ENCODE measurements at places on chromosomes 1 and 21. TPM values are rescaled to one million over a fixed set of nuclear protein-coding genes. Genes with fewer than 3 reads are reported as not detected.
A peak's percentile ranks its signal among the peaks of the same experiment; 100 is the strongest.

FCMR gene
- not detected for total RNA-seq

VAV3 gene
- total RNA-seq = not detected

- H3K4me3 ChIP-seq = no peak overlapping the region
- H3K36me3 ChIP-seq = peaks cover 2% of the 10 kb centered on the region
- peak overlapping the region; percentile 99 for H3K27ac ChIP-seq
- H3K27me3 ChIP-seq = no peaks in the 10 kb centered on the region
Observed at GRCh38 chr1:65418522-65419185, 1.8 kb upstream of the LEPR start.

- no peak for DNase-seq
- H3K36me3 ChIP-seq = no peaks in the 10 kb centered on the region
- H3K27me3 ChIP-seq = peaks cover 2% of the 10 kb centered on the region
- H3K27ac ChIP-seq = no peak overlapping the region
- no peak overlapping the region for H3K4me3 ChIP-seq
Observed at GRCh38 chr21:32545948-32546441, 39.3 kb downstream of the TCP10L start.

IQGAP3 gene
- total RNA-seq = 6.8 TPM

- peak overlapping the region; percentile 52 for H3K27ac ChIP-seq
- H3K4me1 ChIP-seq = peaks cover 18% of the 10 kb centered on the region
- H3K27me3 ChIP-seq = no peaks in the 10 kb centered on the region
- DNase-seq = no peak
Observed at GRCh38 chr1:178684542-178685000, 40.5 kb upstream of the RALGPS2 start.

GRCh38 chr1:213586587-213586972, 401.2 kb upstream of the PROX1 start:
- no peak overlapping the region for H3K27ac ChIP-seq
- H3K4me1 ChIP-seq = no peaks in the 10 kb centered on the region
- no peaks in the 10 kb centered on the region for H3K36me3 ChIP-seq
- H3K4me3 ChIP-seq = no peak overlapping the region
- DNase-seq = no peak

DNA sequence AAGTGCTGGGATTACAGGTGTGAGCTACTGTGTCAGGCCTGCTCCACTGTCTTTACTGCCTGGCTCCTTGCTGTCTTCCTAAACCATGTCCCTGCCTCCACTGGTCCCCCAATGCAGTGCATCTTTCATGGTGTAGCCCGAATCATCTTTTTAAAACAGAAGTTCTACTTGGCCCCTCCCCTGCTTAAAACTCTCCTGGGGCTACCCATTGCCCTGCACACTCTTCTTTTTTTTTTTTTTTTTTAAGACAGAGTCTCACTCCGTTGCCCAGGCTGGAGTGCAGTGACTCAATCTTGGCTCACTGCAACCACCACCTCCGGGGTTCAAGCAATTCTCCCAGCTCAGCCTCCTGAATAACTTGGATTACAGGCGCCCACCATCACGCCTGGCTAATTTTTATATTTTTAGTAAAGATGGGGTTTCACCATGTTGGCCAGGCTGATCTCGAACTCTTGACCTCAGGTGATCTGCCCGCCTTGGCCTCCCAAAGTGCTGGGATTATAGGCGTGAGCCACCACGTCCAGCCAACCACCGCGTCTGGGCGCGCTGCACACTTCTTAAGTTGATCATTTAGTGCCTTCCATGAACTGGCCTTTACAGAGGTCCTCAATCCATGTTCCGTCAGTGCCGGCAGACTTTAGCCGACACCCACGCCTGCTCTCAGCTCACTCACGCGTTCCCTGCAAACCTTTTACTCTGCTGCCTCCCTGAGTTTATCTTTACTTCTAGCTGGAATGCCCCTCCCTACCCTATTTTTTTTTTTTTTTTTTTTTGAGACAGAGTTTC, 2.4 kb downstream of the FCN3 start:
- H3K27ac ChIP-seq = no peak overlapping the region
- no peaks in the 10 kb centered on the region for H3K36me3 ChIP-seq
- no peaks in the 10 kb centered on the region for H3K27me3 ChIP-seq
- peaks cover 8% of the 10 kb centered on the region for H3K4me1 ChIP-seq

DNA sequence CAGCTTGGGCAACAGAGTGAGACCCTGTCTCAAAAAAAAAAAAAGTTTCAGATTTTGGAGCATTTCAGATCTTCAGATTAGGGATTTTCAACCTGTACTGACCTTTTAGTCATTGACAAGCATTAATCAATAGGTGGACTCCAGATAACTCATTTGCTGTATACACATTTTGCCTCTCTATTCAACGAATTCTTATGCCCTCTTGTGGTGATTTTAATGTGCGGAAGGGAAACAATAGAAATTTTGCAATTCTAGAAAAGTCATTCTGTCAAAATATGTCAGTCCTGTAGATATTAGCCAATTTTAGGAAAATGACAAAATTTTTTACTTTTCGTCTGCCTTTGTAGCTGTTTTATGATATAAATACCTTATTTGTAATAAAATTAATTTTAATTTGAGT, 11.6 kb upstream of the OR2G2 start:
- no peaks in the 10 kb centered on the region for H3K4me1 ChIP-seq
- no peaks in the 10 kb centered on the region for H3K36me3 ChIP-seq
- H3K4me3 ChIP-seq = no peak overlapping the region
- H3K27ac ChIP-seq = no peak overlapping the region
- H3K27me3 ChIP-seq = peaks cover 1% of the 10 kb centered on the region

- DNase-seq = no peak
- peak overlapping the region; percentile 86 for H3K27ac ChIP-seq
- peak overlapping the region; percentile 60 for H3K4me3 ChIP-seq
- H3K36me3 ChIP-seq = peaks cover 6% of the 10 kb centered on the region
- peaks cover 3% of the 10 kb centered on the region for H3K27me3 ChIP-seq
- H3K4me1 ChIP-seq = peaks cover 45% of the 10 kb centered on the region
Observed at GRCh38 chr1:212638492-212639151, 30.1 kb downstream of the ATF3 start.

- H3K27ac ChIP-seq = peak overlapping the region; percentile 96
- peaks cover 34% of the 10 kb centered on the region for H3K4me1 ChIP-seq
- no peaks in the 10 kb centered on the region for H3K27me3 ChIP-seq
- DNase-seq = no peak
- no peaks in the 10 kb centered on the region for H3K36me3 ChIP-seq
- H3K4me3 ChIP-seq = peak overlapping the region; percentile 91
Observed at GRCh38 chr1:165828669-165829329, 1.4 kb downstream of the UCK2 start.

- H3K27ac ChIP-seq = peak within 1 kb of the TSS; percentile 62
- H3K4me3 ChIP-seq = peak within 1 kb of the TSS; percentile 64
- H3K27me3 ChIP-seq = peaks cover 27% of the 10 kb centered on the region
- H3K36me3 ChIP-seq = peaks cover 6% of the 10 kb centered on the region
- H3K4me1 ChIP-seq = peaks cover 25% of the 10 kb centered on the region
Observed at GRCh38 chr1:156676820-156677615, at the start of gene NES. NES (minus strand) TSS chr1:156677407; CDS start chr1:156677264, 143 bp downstream.

VANGL2 gene
- 8.0 TPM for total RNA-seq

DNA sequence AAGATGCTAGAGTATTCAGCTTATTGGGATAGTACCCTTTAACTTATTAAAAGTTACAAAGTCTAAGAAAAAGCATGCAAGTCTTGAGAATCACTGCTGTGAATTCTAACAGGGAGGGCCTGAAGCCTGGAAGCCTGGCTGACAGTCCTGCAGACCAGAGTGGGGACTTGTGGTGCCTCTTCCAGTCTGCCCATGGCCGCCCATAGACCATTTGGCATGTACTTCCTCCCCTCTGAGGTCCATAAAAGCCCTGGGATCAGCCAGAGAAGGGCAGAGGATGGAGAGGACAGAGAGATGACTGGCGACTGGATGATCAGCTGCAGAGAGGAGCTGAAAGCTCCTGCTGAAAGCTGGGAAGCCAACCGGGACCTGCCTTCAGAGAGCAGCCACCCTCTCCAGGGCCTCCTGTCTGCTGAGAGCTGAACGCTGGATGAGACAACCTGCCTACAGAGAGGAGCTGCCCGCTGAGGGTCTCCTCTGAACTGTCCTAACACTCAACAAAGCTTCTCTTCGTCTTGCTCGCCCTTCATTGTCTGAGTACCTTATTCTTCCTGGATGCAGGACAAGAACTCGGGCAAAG, 12.5 kb upstream of the SLC1A7 start:
- peaks cover 6% of the 10 kb centered on the region for H3K4me1 ChIP-seq
- H3K27me3 ChIP-seq = no peaks in the 10 kb centered on the region
- H3K4me3 ChIP-seq = no peak overlapping the region
- no peak for DNase-seq
- H3K36me3 ChIP-seq = no peaks in the 10 kb centered on the region

GRCh38 chr21:17782051-17782450, 37.1 kb downstream of the C21orf91 start:
- H3K4me1 ChIP-seq = no peaks in the 10 kb centered on the region
- H3K27ac ChIP-seq = no peak overlapping the region
- no peak overlapping the region for H3K4me3 ChIP-seq
- H3K36me3 ChIP-seq = peaks cover 21% of the 10 kb centered on the region

B3GALT5 gene
- total RNA-seq = 0.03 TPM

- no peaks in the 10 kb centered on the region for H3K36me3 ChIP-seq
- H3K27ac ChIP-seq = no peak overlapping the region
- H3K27me3 ChIP-seq = no peaks in the 10 kb centered on the region
- peaks cover 4% of the 10 kb centered on the region for H3K4me1 ChIP-seq
- H3K4me3 ChIP-seq = no peak overlapping the region
Observed at GRCh38 chr1:45400049-45400448, 59.8 kb upstream of the MUTYH start.

INKA2 gene
- 5.4 TPM for total RNA-seq

GRCh38 chr1:42952303-42953001, 6.2 kb downstream of the SLC2A1 start:
- peaks cover 10% of the 10 kb centered on the region for H3K36me3 ChIP-seq
- H3K27ac ChIP-seq = peak overlapping the region; percentile 73
- H3K27me3 ChIP-seq = no peaks in the 10 kb centered on the region
- no peak for DNase-seq
- peak overlapping the region; percentile 16 for H3K4me3 ChIP-seq
- peaks cover 91% of the 10 kb centered on the region for H3K4me1 ChIP-seq

DNA sequence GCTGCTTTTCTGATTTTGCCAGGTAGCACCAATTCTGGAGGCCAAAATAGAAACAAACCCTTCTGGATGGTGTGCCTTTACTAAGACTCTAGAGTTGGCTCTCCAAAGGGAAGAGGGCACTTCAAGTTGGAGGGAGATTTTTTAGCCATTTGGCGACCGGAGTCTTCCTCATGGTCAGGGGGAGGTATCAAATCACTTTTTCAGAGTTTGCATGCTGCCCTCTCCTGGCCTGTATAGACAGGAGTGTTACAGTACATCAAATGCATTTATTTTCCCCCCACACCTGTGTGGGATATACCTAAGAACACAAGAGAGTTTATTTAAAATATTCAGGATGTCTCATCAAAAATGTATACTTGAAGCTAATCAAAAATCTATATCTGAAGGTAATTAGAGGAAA, 3.2 kb downstream of the GREM2 start:
- no peak for DNase-seq
- H3K36me3 ChIP-seq = no peaks in the 10 kb centered on the region
- H3K4me3 ChIP-seq = no peak overlapping the region

- H3K27me3 ChIP-seq = peaks cover 12% of the 10 kb centered on the region
- H3K36me3 ChIP-seq = no peaks in the 10 kb centered on the region
- H3K4me1 ChIP-seq = peaks cover 11% of the 10 kb centered on the region
- H3K4me3 ChIP-seq = no peak overlapping the region
- no peak for DNase-seq
- H3K27ac ChIP-seq = no peak overlapping the region
Observed at GRCh38 chr21:36532769-36533467, 53.0 kb upstream of the CLDN14 start.

WARS2 gene
- 12.4 TPM for total RNA-seq

YY1AP1 gene
- total RNA-seq = 40.8 TPM

- peak; percentile 32 for DNase-seq
- no peaks in the 10 kb centered on the region for H3K36me3 ChIP-seq
- H3K4me1 ChIP-seq = peaks cover 23% of the 10 kb centered on the region
- no peak overlapping the region for H3K4me3 ChIP-seq
- peaks cover 2% of the 10 kb centered on the region for H3K27me3 ChIP-seq
Observed at GRCh38 chr1:235622936-235623779, 26.4 kb downstream of the GNG4 start.

DNA sequence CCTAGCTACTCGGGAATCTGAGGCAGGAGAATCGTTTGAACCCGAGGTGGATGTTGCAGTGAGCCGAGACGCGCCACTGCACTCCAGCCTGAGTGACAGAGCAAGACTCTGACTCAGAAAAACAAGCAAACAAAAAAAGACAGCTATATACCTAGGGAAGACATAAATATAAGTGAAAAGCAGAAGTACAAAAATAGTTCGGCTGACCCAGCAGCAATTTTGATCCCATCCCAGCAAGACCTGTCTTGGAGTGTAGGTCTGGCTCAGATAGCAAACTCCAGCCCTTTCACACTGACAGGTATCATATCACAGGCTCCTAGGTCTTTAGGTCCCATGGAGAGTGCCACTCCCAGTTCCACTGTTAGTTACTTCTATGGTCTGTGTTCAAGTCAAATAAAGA, 14.6 kb downstream of the MTX1 start:
- no peak for DNase-seq
- H3K36me3 ChIP-seq = no peaks in the 10 kb centered on the region
- peaks cover 41% of the 10 kb centered on the region for H3K4me1 ChIP-seq
- H3K4me3 ChIP-seq = no peak overlapping the region
- H3K27ac ChIP-seq = no peak overlapping the region

ALPL gene
- total RNA-seq = 17.6 TPM

DNA sequence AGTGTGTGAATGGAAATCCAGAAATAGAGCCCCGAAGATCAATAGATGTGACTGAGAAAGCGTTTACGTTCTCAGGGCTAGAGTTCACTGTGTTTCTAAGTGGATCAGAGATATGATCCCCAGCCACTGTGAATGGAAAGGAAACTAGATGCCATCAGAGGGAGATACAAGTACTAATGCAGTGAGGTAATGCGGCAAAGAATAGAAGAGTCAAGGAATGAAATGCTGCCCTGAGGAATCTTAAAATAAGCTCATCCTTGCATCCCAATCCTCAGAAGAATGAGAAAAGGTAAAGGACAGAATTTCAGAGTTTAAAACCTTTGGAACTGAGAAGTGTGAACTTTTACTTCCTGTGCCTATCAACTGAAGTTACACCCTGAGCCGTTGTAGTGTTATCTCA, 165.5 kb upstream of the ESRRG start:
- no peak overlapping the region for H3K27ac ChIP-seq
- no peaks in the 10 kb centered on the region for H3K36me3 ChIP-seq
- H3K4me3 ChIP-seq = no peak overlapping the region
- no peaks in the 10 kb centered on the region for H3K4me1 ChIP-seq
- H3K27me3 ChIP-seq = peaks cover 19% of the 10 kb centered on the region

GRCh38 chr1:248618878-248619277, 16.0 kb downstream of the OR2T11 start:
- no peaks in the 10 kb centered on the region for H3K4me1 ChIP-seq
- no peak overlapping the region for H3K4me3 ChIP-seq
- no peaks in the 10 kb centered on the region for H3K36me3 ChIP-seq
- peaks cover 4% of the 10 kb centered on the region for H3K27me3 ChIP-seq
- no peak for DNase-seq

TPM3 gene
- total RNA-seq = 256 TPM

GRCh38 chr1:30325085-30325935, 398.1 kb downstream of the MATN1 start:
- H3K4me3 ChIP-seq = no peak overlapping the region
- H3K36me3 ChIP-seq = no peaks in the 10 kb centered on the region
- peaks cover 11% of the 10 kb centered on the region for H3K27me3 ChIP-seq
- no peaks in the 10 kb centered on the region for H3K4me1 ChIP-seq
- no peak for DNase-seq

- H3K4me3 ChIP-seq = no peak overlapping the region
- DNase-seq = no peak
- no peaks in the 10 kb centered on the region for H3K36me3 ChIP-seq
- H3K27ac ChIP-seq = no peak overlapping the region
Observed at GRCh38 chr21:17270229-17270628, 242.6 kb upstream of the CXADR start.

All from chondrocyte (in vitro differentiated cells).